Cardiac muscle cell (in vitro differentiated cells and primary cell): ENCODE measurements at places on chromosomes 3 and 15. TPM values are rescaled to one million over a fixed set of nuclear protein-coding genes. Genes with fewer than 3 reads are reported as not detected.
A peak's percentile ranks its signal among the peaks of the same experiment; 100 is the strongest.

The EPHB1 gene
- total RNA-seq = 0.45 and 0.56 TPM in 2 replicates

GRCh38 chr15:21262851-21263425 is 177.4 kb downstream of the POTEB3 start:
- DNase-seq = no peak

The PPP1R14D gene
- not detected in 2 replicates for total RNA-seq

DNA sequence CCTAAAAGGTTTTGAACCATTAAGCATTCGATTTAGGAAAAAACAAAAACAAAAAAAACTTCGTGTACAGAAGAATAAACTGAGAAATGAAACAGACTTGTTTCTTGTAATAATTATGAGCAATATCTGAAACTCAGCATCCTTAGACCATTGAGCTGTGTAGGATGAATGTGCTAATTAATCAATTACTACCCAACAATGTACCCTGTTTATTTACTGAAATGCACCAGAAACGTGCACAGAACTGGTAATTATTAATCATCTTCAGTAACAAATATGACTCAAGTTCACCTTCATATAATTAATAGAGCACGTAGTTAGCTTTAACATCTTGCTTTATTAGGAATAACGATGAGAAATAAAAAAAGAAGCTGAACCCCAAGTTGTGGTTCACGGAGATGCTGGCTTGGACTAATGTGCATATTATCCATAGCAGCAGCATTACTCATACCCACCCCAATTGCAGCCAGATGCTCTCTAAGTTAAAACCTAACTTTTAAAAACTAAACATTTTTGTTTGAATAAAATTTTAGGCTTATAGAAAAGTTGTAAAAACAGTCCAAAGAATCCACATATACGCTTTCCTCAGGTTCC is 10.2 kb upstream of the C15orf61 start:
- no peak for DNase-seq

The NPRL2 gene
- 33.2 and 34.6 TPM in 2 replicates for total RNA-seq

GRCh38 chr15:57751177-57751800 is 44.8 kb downstream of the POLR2M start:
- DNase-seq = peak; percentile 69

GRCh38 chr15:51403072-51403878 is 61.8 kb downstream of the GLDN start:
- DNase-seq = peak; percentile 54

- DNase-seq = no peak
Observed at GRCh38 chr3:106089806-106090205, 221.0 kb upstream of the CBLB start.

DNA sequence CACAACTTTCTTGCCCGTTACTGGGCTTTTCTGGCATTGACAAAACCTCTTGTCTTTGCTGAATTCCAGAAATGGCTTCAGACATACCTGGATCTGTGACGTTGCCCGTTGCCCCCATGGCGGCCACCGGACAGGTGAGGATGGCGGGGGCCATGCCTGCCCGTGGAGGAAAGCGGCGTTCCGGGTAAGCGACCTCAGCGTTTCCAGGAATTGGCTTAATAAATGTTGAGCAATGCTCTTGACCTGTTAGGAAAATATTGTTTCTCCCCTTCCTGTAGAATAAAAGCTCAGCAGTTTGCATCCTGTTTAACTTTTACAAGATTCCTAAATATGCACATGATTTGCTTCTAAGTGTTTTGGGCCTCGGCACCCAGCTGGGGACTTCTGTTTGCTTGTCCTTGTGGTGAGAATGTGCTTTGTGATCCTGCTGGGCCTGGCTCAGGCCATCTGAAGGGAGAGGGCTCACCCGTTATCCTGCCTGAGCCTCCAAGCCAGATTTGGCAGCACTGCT is 46.7 kb downstream of the ARNT2 start:
- DNase-seq = no peak

DNA sequence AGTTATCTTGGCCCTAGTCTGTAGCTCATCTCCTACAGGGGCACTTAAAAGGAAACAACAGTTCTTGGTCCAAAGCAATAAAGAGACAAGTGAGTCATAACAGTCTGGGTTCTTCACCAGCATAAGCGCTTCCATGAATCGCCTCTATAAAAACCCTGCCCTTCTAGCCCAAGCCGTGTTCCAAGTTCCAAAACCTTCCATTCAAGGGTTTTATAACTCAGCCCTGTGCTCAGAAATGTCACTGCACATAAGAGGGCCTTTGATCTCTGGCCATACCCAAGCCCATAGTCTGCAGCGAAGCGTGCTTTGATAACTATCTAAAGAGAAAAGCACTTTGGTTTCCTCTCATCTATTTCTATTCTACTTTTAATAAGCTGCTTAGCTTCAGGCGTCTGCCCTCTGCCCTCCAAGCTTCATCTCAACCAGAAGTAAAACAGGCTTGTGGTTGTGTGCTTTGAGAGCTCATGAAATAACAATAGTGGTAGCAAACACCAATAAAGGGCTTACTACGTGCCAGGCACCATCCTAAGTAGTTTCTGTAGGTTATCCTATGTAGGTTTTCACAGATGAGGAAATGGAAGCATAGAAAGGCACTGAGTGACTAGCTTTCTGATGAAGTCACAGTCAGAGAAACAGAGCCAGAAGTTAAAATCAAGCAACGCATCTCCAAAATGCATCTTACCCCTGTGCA is 64.0 kb upstream of the AKAP13 start:
- DNase-seq = peak; percentile 25

The JAGN1 gene
- total RNA-seq = 42.0 and 58.0 TPM in 2 replicates

DNA sequence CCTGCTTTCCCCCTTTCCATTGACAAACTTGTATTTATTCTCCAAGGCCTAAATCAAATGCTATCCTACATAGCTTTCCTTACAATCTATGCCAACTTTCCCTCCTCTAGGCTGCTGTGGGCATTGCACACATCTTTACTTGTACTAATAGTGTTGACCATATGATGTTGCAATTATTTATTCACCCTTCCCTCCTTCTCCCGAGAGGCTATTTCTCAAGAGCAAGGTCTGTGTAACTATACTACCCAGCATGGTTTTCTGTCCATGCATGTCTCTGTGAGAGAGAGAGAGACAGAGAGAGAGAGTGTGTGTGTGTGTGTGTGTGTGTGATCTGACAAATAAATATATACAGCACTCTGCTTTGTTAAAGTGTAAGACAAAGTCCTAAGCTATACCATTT is 63.8 kb downstream of the GTPBP8 start:
- no peak for DNase-seq
